ENCODE measurements at places on chromosomes 6 and 20.

DNA sequence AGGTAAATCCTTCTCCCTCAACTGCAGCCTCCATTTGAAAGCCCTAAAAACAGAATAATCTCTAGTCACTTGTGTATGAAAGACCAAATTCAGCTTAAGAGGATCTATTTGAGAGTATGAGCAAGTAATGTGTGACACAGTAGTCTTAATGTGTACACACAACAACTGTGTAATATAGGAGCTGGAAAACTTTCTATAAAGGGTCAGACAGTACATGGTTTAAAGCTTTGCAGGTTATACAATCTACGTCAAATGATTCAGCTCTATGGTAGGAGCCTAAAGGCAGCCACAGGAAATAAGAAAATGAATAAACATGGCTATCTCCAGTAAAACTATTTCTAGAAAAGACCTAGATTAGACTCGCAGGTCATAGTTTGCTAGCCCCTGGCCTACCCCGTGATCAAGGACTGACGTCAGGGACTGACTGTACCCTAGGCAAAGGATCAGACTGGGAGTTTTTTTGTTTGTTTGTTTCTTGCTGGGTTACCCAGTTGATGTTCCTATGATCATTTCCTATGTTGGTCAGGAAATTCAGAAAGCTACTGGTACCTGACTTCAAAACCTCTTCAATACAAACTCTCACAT lies 39.7 kb downstream of the BTBD9 start:
- no peak for DNase-seq

DNA sequence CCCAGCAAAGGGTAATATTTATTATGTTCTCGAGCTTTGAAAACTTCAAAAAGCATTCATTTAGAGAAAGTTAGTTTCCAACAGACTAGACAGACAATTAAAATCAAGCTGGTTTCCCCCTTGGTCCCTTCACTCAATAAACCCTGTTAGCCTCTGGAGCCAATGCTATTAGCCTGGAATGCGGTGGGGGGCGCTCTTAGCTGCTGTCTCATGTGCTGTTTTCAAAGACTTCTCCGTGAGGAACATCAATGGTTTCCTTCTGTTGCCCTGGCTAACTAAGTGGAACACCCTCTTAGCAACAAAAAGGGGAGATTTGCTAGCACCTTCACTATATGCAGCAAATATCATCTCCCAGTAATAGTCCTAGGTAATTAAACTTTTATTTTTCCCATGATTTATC lies 86.4 kb downstream of the LY86 start:
- DNase-seq = no peak

DNA sequence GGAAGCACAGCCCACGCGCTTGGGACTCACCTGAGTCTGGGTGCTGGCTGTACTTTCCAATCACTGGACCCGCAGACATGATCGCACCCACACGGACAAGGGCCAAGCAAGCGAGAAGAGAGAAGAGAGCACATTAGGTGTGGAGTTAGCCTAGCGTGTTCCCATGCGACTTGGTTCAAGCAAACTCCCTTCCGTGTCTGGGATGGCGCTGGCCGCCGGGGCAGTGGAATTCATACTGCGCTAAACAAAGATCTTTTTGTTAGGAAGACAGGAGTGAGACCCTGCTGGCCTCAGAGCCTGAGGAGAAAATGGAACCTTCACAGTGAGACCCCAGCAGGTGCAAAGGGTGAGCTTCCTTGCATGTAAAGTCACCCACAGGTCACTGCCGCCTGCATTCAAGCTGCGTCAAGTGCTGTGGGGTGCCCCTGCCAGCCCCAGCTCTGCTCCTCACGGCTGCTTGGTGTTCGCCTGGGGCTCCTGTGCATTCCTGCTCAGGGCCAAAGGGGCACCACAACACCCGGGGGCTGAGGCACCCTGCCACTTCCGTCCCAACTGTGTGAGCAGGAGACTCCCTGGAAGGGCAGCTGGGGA lies 26.4 kb downstream of the PSMG4 start:
- no peak for DNase-seq

DNA sequence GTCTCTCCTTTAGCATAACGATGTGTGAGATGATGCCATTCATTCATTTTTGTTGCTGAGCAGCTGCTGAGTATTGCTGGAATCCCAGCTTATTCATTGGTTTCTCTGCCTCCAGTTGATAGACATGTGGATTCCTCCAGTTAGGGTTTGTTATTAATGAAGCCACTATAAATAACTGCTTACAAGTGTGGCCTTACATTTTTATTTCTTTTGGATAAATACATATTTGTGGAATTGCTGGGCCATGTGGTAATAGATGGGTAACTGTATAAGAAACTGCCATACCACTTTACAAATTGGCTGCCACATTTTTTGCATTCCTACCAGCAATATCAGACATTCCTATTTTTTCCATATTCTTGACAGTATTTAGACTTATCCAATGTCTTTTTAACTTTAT lies 2.6 kb upstream of the HLA-B start:
- no peak for DNase-seq

DNA sequence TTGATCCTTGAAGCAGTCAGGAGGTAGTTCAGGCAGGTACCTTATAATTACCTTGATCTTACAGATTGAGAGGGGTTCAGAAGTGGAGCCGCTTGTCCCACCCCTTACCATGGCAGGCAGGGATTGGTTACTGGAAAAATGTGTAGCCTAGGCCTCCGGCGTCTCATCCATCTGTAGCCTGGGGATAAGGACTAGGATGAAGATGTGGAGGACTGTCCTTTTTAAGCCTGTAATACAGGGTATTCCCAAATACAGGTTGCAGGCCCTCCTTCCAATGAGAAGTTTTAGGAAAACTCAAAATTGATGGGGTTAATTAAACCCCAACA lies 2.8 kb downstream of the HMGA1 start:
- DNase-seq = no peak

GRCh38 chr6:23213193-23213592 lies 643.8 kb downstream of the HDGFL1 start:
- DNase-seq = peak; percentile 17

- no peak for DNase-seq
Observed at GRCh38 chr20:59434960-59435359, 134.5 kb downstream of the EDN3 start.

Measured in hematopoietic multipotent progenitor cell treated with erythropoietin and hydrocortisone succinate and interleukin-3 and kit ligand, for 4 days (in vitro differentiated cells).